ENCODE measurements at places on chromosomes 3 and 15.

GRCh38 chr15:38602910-38603670 is 38.5 kb upstream of the RASGRP1 start:
- no peak for DNase-seq

DNA sequence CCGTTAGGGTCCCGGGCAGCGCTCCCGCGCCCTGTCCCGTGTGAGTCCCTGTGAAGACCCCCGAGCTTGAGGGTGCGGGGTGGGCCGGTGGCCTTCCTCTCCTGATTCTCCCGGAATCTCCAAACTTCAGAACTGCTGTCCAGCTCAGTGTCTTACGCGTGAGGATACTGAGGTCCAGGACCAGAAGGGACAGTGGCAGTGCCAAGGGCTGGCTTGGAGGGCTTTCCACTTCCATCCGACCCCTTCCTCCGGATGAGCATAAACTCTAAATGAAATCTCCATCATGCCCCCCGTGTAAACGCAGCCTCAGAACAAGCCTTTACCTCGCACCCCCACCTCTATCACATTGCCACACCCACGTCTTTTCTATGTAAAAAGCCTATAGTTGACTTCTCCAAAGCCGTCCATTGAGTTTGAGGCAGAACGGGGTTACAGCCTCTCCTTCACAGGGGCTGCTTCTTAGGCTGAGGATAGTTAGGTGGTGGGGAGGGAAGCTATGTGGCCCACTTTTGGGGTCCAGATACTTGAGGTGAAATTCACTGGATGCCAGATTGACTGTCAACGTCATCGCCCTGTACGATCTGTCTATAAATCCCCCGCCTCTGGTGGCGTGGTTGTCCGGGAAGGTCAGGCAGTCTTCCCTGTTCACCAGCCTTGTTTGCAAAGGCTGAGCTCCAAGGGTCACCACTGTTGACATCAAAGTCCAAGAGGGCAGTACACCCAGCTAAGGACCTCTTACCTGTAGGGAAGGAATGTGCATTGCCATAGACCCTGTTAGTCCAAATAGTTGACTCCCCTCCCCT is 1.1 kb downstream of the EDEM1 start:
- no peak for DNase-seq

DNA sequence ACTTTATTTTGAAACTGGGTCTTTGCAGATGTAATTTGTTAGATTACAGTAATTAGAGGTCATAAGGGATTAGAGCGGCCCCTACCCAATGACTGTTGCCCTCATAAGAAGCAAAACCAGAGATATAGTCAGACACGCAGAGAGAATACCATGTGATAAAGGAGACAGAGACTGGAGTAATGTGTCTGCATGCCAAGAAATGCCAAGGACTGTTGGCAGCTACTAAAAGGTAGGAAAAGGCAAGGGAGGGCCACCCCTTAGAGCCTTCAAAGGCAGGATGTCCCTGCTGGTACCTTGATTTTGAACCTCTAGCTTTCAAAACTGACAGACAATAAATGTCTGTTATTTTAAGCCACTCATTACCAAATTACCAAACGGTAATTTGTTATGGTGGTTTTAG is 548.2 kb downstream of the FHIT start:
- no peak for DNase-seq

GRCh38 chr15:74631935-74632560 is 16.4 kb downstream of the CLK3 start:
- DNase-seq = peak; percentile 17

DNA sequence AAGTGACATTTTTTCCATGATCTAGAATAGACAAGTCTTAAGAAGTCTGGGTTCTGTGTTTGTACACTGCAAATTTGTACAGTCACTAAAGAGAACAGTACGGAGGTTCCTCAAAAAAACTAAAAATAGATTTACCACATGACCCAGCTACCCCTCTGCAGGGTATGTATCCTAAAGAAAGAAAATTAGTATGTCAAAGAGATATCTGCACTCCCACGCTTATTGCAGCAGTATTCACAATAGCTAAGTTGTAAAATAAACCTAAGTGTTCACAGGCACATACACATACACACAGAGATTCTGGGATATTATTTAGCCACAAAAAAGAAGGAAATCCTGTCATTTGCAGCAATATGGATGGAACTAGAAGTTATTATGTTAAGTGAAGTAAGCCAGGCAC is 120.4 kb downstream of the ZIC1 start:
- DNase-seq = no peak

DNA sequence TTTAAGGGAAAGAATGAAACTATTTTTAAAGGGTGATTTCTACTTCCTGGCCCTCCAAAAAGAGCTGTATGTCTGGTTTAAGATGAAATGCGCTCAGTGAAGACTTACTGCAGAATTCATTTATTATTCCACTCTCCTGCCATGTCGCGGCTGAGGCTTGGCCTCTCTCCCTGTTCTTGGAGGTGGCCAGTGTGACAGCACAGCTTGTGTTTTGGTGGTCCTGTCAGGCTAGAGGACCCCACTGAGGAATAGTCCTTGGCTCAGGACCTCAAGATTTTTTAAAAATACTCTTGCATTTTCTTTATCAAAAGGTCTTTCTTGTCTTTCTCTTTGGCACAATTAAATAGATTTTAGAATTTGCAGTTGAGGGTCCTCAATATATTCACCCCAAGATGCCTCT is 384.4 kb downstream of the LRTM1 start:
- DNase-seq = no peak

DNA sequence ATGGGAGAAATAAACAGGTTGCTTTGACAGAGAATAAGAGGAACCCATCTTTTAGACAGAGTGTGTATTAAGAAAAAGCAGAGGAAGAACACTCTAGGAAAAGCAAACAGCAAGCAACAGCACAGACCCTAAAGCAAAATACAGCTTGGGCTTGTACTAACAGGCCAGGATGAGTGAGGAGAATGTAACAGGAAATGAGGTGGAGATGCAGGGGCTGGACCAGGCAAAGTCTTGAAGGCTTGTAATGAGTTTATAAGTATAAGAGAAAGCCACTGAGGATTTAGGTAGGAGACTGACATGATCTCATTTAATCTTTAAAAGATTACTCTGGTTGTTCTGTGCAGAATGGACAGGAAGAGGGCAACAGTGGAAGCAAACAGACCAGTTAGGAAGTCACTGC is 4.9 kb downstream of the UBR1 start:
- no peak for DNase-seq

DNA sequence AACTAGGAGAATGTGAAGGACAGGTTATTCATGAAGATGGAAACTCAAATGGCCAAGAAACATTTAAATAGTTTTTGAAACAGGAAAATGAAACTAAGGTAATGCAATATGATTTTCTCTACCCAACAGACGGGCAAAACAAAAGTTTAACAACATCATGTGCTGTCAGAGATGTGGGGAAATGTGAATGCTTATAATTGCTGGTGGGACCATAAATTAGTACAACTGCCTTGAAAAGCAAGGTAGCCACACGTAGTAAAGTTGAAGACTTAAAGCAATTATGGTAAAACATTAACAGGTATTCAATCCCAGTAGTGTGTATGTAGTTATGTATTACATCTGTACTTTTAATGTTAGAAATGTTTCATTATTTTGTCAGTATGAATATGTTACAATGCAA is 57.0 kb upstream of the C3orf80 start:
- no peak for DNase-seq

GRCh38 chr3:196122021-196122687 is 40.3 kb upstream of the TFRC start:
- no peak for DNase-seq

- DNase-seq = peak; percentile 29
Observed at GRCh38 chr3:32595323-32595722, 24.7 kb upstream of the DYNC1LI1 start.

- no peak for DNase-seq
Observed at GRCh38 chr3:13378155-13378554, 42.0 kb downstream of the NUP210 start.

GRCh38 chr3:178385280-178385952 is 150.8 kb upstream of the KCNMB2 start:
- peak; percentile 64 for DNase-seq

- no peak for DNase-seq
Observed at GRCh38 chr3:73437828-73438227, 186.9 kb downstream of the PDZRN3 start.

DNA sequence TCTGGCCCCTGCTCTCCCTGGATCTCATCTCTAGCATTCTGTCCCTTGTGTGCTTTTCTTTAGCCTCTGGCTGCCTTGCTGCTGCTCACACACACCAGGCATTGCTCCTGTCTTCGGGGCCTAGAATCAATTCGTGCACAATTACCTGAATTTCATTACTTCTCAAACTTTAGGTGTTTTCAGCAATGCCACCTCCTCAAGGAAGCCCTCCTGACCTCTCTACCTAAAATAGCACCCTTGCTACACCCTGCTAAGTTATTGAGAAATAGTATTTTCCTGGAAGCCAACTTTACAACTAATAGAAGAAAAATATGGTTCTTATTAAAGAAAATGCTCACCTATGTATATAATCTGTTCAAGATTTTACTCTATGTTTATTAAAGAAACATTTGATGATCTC is 40.4 kb downstream of the CP start:
- DNase-seq = no peak

- DNase-seq = no peak
Observed at GRCh38 chr3:141795276-141795675, 32.1 kb downstream of the GRK7 start.

- DNase-seq = no peak
Observed at GRCh38 chr15:41930221-41930866, 36.5 kb upstream of the SPTBN5 start.

All from NCI-H2171 treated with DMSO at 0.1 percent for 48 hours (cell line).